A549 treated with CORT108297 at 1 μM for 4 hours (cell line): ENCODE measurements at places on chromosomes 3 and 15. TPM values are rescaled to one million over a fixed set of nuclear protein-coding genes. Genes with fewer than 3 reads are reported as not detected.

The ROBO2 gene
- not detected in 5 replicates for total RNA-seq

The SAMD7 gene
- not detected in 5 replicates for total RNA-seq

The ZPLD1 gene
- total RNA-seq, result 0.03 to 0.07 TPM (median 0.05 TPM) in 4 of 5 replicates, not detected in the other

The CSPG4 gene
- 0.06 to 0.12 TPM (median 0.10 TPM) in 5 replicates for total RNA-seq

The MCF2L2 gene
- total RNA-seq, result 0.03 to 0.38 TPM (median 0.10 TPM) in 5 replicates

The P2RY1 gene
- 0.36 to 0.49 TPM (median 0.37 TPM) in 5 replicates for total RNA-seq

The HDDC3 gene
- total RNA-seq, result 24.8 to 36.4 TPM (median 34.3 TPM) in 5 replicates

The TMCO5A gene
- total RNA-seq, result not detected in 5 replicates

The CHST14 gene
- 13.4 to 21.6 TPM (median 19.7 TPM) in 5 replicates for total RNA-seq

The MAP2K1 gene
- total RNA-seq, result 75.9 to 113 TPM (median 103 TPM) in 5 replicates

The CADPS gene
- total RNA-seq, result not detected in 5 replicates

The CFAP100 gene
- total RNA-seq, result not detected in 5 replicates

The LTF gene
- 0.15 TPM in 1 of 5 replicates, not detected in the others for total RNA-seq

The GPR149 gene
- not detected in 5 replicates for total RNA-seq

The SLITRK3 gene
- not detected in 5 replicates for total RNA-seq

The MYO5C gene
- 4.5 to 6.5 TPM (median 5.4 TPM) in 5 replicates for total RNA-seq

The MFGE8 gene
- 291 to 376 TPM (median 344 TPM) in 5 replicates for total RNA-seq

The CCR9 gene
- total RNA-seq, result not detected in 5 replicates

The TMEM207 gene
- total RNA-seq, result not detected in 5 replicates

The GLDN gene
- 0.02 to 0.07 TPM (median 0.03 TPM) in 3 of 5 replicates, not detected in the others for total RNA-seq

The AHSG gene
- 0.05 to 0.09 TPM in 2 of 5 replicates, not detected in the others for total RNA-seq

The CHRNA7 gene
- 2.4 to 4.8 TPM (median 4.2 TPM) in 5 replicates for total RNA-seq

The IFRD2 gene
- 72.3 to 104 TPM (median 92.6 TPM) in 5 replicates for total RNA-seq

The DET1 gene
- 5.3 to 6.4 TPM (median 5.7 TPM) in 5 replicates for total RNA-seq

The PLA2G4E gene
- 0.02 TPM in 1 of 5 replicates, not detected in the others for total RNA-seq

The RETNLB gene
- total RNA-seq, result not detected in 5 replicates

The CCR8 gene
- not detected in 5 replicates for total RNA-seq

The CISH gene
- total RNA-seq, result 0.51 to 0.66 TPM (median 0.58 TPM) in 5 replicates

The CGGBP1 gene
- 32.1 to 40.3 TPM (median 37.9 TPM) in 5 replicates for total RNA-seq

The GRK7 gene
- not detected in 5 replicates for total RNA-seq

The TRIM71 gene
- total RNA-seq, result not detected in 5 replicates

The RAD18 gene
- total RNA-seq, result 11.8 to 14.4 TPM (median 14.0 TPM) in 5 replicates

The RSL24D1 gene
- 95.5 to 119 TPM (median 98.6 TPM) in 5 replicates for total RNA-seq

The BSN gene
- 0.08 to 0.16 TPM (median 0.13 TPM) in 5 replicates for total RNA-seq

The RBPMS2 gene
- 6.5 to 9.6 TPM (median 8.9 TPM) in 5 replicates for total RNA-seq

The FANCI gene
- 48.9 to 64.4 TPM (median 58.6 TPM) in 5 replicates for total RNA-seq

The VWA5B2 gene
- total RNA-seq, result 0.40 to 0.73 TPM (median 0.55 TPM) in 5 replicates

The ARHGEF26 gene
- 5.6 to 6.7 TPM (median 6.1 TPM) in 5 replicates for total RNA-seq

The SOX14 gene
- not detected in 5 replicates for total RNA-seq

The GPR156 gene
- 0.25 to 0.54 TPM (median 0.46 TPM) in 5 replicates for total RNA-seq

The PRR23C gene
- not detected in 5 replicates for total RNA-seq

The ZNF80 gene
- total RNA-seq, result not detected in 5 replicates

The CXCR6 gene
- not detected in 5 replicates for total RNA-seq

The DUOXA2 gene
- not detected in 5 replicates for total RNA-seq
